NCI-H1436 treated with DMSO at 0.1 percent for 48 hours (cell line): ENCODE measurements at places on chromosomes 5 and 9.

- no peak for DNase-seq
Measured at GRCh38 chr9:75505654-75506053, 384.8 kb upstream of the PCSK5 start.

- no peak for DNase-seq
Measured at GRCh38 chr9:1008216-1008615, 31.8 kb downstream of the DMRT3 start.

- DNase-seq, result no peak
Measured at GRCh38 chr5:56313596-56313995, 80.5 kb upstream of the ANKRD55 start.

DNA sequence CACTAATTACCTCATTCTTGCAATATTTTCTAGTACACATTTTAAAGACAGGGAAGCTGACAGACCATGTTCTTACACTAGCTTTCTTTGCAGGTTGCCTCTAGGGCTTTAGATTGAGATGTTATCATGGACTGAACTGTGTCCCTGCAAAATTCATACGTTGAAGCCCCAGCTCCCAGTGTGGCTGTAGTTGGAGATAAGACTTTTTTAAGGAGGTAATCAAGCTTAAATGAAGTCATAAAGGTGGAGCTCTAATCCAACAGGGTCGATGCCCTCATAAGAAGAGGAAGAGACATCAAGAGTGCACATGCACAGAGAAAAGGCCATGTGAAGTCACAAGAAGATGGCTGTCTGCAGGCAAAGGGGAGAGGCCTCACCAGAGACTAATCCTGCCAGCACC, 471.2 kb upstream of the ACTBL2 start:
- DNase-seq, result no peak

- DNase-seq, result no peak
Measured at GRCh38 chr5:14870337-14871213, 1.0 kb downstream of the ANKH start.

GRCh38 chr5:173291722-173292658, 36.2 kb downstream of the STC2 start:
- DNase-seq, result no peak

DNA sequence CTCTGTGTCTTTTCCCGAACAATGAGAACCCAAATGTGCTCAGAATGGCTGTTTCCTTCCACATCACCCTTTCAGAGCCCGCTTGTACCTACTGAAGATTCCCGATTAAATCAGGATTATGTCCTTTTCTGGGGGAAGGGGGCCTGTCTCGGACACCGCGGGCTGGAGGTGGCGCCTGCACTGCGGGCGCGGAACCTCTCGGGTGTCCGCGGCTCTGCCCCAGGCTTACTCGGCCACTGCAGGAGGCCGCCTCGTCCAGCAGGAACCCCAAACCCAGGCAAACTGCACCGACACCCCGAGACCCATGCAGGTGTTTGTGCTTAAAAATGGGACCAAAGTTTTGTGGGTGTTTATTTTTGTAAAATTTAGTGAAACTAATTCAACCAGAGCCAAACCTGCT, 8.6 kb upstream of the TMEM250 start:
- DNase-seq, result no peak

DNA sequence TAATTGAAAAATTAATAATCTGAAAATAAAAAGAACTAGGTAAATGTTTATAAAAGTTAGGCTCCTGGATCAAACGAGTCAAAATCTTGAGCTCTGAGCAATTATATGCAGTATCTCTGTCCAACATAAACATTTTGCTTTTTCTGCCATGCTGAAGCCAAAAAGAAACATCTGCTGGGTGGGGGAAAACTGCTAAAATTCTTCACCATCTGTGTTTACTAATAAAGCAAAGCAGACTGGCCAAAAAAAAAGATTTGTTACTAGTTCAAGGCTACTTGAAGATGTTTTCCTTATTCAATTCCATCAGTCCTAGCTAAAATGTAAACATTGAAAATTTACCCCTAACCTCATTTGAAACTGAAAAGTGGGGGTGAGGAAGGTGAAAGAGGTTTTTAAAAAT, 29.7 kb downstream of the GTF3C4 start:
- no peak for DNase-seq

DNA sequence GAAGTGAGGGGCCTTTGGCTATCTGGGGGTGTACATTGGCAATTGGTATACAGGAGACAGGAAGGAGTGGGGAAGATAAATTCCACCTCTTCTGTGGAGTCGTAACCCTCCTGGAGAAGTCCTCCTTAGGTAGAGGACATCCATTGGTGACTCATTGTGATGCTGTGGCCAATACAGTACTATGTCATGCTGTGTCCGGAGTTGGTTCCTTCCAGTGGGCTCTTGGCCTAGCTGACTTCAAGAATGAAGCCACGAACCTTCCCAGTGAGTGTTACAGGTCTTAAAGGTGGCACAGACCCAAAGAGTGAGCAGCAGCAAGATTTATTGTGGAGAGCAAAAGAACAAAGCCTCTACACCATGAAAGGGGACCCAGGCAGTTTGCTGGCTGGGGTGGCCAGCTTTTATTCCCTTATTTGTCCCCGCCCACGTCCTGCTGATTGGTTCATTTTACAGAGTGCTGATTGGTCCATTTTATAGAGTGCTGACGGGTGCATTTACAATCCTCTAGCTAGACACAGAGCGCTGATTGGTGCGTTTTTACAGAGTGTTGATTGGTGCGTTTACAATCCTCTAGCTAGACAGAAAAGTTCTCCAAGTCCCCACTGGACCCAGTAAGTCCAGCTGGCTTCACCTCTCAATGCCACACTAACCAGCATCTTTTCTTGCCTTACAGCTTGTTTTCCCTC, 37.3 kb upstream of the FBP1 start:
- DNase-seq, result no peak

GRCh38 chr5:139709582-139710318, 61.6 kb downstream of the CXXC5 start:
- no peak for DNase-seq

GRCh38 chr5:72611118-72611730, 104.0 kb upstream of the ZNF366 start:
- DNase-seq, result peak; percentile 69

DNA sequence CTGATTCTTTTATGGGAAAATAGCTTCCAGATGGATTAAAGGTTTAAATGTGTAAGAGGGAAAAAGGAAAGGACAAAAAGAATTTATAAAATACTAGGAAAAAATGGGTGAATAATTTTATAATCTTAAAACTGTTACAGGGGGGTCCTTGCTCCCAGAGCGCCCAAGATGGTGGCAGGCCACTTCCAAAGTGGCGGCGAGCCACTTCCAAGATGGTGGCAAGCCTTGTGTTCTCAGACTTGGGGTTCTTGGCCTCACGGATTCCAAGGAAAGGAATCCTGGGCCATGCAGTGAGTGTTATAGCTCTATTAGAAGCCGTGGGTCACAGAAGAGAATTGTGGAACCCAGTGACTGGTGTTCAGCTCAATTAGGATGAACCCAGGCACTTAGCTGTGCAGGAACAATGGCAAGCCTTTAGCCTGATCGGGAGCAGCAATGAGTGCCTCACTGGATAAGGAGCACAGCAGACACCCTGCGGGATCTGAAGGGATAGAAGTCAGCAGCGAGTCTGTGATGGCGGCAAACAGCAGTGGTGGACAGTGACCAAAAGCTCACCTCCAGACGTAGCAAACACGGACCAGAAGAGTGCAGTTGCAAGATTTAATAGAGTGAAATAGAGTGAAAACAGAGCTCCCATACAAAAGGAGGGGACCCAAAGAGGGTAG, 83.2 kb upstream of the SNCAIP start:
- no peak for DNase-seq

- no peak for DNase-seq
Measured at GRCh38 chr5:106833517-106833916, 837.2 kb downstream of the EFNA5 start.

DNA sequence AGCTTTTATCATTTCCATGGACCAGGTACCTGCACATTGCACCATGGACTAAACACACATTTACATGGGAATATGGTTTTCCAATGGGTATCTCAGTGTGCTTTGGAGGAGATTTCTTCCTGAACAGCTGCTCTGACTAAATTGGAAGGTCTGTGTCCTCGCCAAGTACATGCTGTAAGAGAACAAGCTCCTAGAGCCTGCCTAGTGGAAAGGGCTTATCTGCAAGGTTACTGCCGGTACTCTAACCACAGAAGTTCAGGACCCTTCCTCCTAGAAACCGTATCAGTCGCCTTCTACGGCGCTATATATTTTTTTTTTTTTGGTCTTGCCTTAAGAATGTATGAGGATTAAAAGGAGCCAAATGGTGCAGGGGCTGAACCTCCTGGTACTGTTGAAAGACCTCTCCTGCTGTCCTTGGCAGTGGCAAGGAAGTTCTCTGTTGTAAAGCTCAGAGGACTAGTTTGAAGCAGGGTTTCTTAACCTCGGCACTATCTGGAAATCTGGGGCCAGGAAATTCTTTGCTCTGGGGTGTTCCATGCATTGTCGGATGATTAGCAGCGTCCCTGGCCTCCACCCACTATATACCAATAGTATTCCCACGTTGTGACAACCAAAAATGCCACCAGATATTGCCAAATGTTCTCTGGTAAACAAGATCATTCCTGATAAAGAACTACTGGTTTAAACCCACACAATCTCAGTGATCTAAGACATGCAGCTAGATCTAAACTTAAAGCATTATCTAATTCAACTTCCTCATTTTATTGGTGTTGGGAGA, 107.4 kb downstream of the FBXO38 start:
- no peak for DNase-seq

DNA sequence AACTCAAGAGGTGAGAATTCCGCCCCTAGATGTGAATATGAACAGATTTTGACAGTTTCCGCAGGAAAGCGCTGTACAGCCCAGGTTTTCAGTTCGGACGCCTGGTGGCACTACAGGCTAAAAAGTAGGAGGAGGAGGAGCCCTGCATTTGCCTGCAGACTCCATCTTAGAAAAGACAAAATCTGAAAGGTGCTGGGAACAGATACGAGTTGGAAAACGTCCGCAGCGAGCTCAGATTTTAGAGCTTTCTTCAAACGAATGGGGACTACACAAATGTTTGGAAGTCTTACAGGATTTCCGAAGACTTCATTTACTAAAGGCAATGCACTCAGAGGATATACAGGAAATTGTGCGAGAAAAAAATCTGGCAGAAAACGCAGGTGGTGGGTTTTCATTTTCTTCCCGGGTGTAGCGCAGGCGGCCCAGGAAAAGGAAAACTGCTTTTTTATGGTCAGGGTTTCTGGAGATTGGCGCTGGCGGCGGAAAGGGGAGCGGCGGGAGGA, 9.9 kb upstream of the PCDHB2 start:
- no peak for DNase-seq

- no peak for DNase-seq
Measured at GRCh38 chr5:33944543-33945132, 8.5 kb downstream of the RXFP3 start.

DNA sequence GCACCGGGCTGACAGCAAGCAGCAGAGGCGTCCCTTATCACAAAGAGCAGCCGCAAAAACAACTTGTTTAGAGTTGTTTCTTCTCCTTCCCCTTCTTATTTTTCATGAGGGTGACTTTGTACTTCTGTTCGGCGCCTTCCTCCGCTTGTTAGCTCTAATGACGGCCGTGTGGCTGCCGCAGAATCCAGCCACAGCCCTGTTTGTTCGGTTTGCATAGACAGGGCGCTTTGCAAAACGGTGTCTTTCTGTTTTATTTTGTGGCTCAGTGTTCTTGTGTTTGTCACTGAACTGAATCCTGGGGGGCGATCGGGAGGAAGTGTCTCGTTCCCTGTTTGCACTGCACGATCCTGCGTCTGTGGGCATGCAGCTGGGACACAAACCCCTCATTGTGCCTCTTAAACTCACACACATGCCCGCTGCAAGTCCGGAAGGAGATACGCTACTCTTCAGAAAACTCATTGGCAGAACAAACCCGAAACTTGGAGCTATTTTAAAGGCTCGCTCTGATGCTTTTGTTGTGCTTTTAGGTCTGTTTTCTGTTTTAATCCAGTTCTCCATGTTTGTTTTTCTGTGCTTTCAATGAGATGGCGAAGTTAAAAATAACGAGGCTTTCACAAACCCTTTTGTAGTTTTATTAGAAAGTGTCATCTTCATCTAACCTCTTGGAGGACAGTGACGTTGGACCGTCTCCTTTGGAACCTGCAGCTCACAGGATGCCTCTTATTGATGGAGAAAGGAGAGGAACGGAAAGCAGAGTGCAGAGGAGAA, 213.9 kb downstream of the IRX2 start:
- DNase-seq, result no peak

DNA sequence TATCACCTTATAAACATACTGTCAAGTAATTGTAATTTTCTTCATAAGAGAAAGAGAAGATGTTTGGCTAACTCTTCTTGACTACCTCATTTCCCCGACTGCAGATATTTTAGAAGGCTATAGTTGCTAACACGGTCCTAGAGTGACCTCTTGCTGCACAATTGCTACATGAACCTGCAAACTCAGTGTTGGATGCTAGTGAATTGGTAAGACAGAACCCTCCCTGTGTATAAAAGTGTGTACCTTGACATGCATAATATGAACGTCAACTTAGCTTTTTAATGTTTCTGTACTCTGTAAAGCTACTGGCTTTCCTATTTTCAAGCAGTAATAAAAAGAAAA, 46.7 kb upstream of the CER1 start:
- DNase-seq, result no peak

- no peak for DNase-seq
Measured at GRCh38 chr9:4755026-4755609, 14.1 kb upstream of the AK3 start.

GRCh38 chr9:130239741-130240241, 25.8 kb upstream of the HMCN2 start:
- DNase-seq, result no peak

DNA sequence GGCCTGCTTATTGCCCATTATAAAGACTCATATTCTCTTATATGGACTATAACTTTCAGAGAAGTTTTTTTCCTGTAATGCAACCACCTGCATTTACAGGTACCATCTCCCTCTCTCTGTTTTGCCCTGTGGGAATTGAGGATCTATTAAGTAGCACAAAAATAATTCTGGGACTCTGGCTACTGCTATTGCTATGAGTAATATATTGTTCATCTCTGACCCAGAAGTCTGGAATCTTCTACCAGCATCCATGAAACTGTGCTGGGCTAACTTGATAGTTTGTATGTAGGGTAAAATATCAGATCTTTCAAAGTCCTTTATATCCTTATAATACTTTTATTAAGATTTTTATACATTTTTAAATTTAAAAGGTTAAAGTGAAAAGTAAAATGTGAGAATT, 607.2 kb downstream of the EFNA5 start:
- no peak for DNase-seq

DNA sequence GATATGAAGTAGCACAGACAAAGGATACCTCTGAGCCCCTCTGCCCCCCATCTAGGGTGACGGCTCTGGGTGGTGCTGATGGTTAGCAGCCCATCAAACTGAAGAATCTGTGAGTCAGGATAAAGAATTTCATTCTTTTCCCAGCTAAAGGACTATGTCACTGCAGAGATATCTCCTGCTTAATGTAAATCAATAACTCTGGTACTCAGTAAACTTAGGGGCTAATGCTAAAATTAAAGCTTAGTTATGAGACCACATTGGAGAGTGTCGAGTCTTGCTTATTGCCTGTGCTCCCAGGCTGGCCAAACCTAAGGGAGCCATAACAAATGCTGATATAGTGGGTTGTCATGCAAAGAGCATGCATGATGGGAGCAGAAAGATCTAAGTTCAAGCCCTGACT, 25.6 kb upstream of the ACTBL2 start:
- no peak for DNase-seq
